ENCODE measurements at places on chromosomes 7 and 10.

DNA sequence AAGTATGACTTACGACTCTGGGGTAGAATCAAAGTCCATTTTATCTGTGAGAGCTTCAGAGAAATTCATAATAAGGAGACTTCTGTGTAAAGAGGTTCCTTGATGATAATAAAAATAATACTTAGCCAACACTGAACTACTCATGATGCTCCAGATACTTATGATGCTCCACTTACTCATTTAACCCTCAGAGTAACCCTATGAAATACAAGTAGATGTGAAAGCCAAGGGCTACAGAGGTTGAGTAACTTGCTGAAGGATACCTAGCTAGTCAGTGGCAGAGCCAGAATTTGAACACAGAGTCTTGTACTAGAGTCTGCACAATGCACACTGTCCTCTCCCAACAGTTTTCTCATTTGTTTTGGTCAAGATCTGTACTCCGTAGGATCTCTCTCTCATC lies 89.5 kb downstream of the HECW1 start:
- DNase-seq: no peak

DNA sequence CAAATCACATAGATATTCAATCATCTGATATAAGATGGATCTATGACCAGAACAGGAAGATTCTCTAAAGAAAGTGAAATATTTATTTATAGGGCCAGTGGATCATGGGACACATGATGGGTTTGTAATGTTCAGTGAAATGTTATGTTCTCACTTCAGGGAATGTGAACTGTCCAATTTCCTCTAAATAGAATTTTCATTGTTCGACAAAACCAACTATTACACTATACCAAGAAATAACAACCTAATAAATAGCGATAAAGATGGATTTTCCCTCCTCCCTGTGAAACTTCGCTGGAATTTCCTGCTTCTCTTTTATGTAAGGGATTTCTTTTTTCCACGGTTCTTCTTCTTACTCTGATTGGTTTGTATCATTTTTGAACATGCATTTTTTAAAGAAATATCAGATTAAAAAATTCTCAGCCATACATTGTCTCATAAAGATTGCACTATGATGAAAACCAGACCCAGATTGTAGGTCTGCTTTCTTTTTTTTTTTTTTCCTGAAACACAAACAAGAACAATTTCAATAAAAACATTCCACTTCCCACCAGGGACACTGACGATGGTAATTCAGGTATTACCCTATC lies 139.8 kb upstream of the ZEB1 start:
- no peak for DNase-seq

GRCh38 chr7:518630-519483 lies 789 bp downstream of the PDGFA start:
- no peak for DNase-seq

- DNase-seq: no peak
These were observed 799 bp downstream of the KCNK18 start for GRCh38 chr10:117198088-117198487.

- no peak for DNase-seq
These were observed 85.4 kb upstream of the NPTX2 start for GRCh38 chr7:98531717-98532116.

GRCh38 chr10:14812271-14812670 lies 25.6 kb downstream of the CDNF start:
- DNase-seq: no peak

DNA sequence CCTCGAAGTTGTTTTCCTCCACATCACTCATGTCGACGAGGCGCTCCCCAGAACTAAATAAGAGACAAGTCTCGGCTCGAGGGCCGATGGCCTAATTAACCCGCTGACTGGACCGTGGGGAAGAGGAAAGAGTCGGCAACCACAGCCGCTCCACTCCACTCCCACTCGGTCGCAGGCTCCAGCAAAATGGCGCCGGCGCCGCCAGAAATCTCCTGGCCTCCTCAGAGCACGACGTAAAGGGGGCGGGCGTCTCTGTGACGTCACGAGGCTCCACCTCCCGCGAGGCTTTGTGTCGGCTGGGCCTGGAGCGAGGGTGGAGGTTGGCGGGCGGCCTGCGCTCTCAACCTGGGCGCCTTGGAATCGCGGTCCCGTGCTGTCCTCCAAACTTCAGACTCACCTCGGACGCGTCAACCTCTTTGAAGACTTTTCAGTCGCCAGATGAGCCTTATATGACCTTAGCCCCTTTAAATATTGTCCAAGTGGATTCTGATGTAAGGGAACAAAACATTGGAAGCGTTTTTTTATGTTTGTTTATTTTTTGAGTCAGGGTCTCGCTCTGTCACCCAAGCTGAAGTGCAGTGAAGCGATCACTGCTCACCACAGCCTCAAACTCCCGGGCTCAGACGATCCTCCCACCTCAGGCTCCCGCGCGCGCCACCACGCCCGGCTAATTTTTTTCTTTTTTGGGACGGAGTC lies at the start of gene TRA2A:
TRA2A (minus strand) TSS at position 188 of the 696 bp plus-strand sequence; CDS start at position 31, 157 bp downstream.
- DNase-seq: peak; percentile 75

Data from NCI-H1417 treated with DMSO at 0.1 percent for 48 hours (cell line).